Fibroblast of pulmonary artery (primary cell): ENCODE measurements at places on chromosomes 5 and 9.

DNA sequence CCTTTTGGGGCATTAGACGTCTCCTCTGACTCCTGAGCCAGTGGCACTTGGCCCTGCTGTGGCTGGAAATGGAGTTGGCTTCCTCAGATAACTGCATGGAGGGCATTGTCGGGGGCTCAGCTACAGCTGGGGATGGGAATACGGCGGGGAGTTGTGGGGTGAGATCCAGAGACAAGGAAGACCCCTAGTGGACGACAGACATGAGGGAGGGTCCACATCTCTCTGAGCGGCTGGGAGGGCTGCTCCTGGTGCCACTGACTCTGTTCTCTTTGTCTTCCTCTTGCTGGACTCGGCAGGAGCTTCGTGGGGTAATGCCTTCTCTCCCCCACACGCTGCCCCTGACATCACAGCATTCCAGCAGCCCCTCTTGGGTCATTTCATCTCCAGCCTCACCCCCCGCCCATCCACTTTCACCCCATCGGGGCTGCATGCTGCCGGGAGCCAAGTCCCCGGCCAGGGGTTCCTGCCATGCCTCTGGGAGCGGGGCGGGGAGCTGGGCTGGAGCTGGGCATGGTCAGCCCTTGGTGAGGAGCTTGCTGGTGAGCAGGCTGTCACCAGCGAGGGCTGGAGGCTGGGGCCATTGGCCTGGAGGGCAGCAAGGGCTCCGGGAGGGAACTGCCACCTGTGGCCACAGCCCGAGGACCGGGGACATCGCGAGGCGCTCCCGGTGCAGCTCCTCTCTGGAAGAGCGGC lies 172.3 kb downstream of the CACNA1B start:
- DNase-seq, result no peak

GRCh38 chr5:54539001-54539400 lies 21.4 kb downstream of the SNX18 start:
- DNase-seq, result no peak

- peak; percentile 92 for DNase-seq
Observed at GRCh38 chr9:77848897-77849296, 182.7 kb downstream of the GNAQ start.

GRCh38 chr5:14172149-14172795 lies 29.1 kb downstream of the TRIO start:
- no peak for DNase-seq

- DNase-seq, result no peak
Observed at GRCh38 chr9:116350213-116350612, 196.6 kb downstream of the PAPPA start.

DNA sequence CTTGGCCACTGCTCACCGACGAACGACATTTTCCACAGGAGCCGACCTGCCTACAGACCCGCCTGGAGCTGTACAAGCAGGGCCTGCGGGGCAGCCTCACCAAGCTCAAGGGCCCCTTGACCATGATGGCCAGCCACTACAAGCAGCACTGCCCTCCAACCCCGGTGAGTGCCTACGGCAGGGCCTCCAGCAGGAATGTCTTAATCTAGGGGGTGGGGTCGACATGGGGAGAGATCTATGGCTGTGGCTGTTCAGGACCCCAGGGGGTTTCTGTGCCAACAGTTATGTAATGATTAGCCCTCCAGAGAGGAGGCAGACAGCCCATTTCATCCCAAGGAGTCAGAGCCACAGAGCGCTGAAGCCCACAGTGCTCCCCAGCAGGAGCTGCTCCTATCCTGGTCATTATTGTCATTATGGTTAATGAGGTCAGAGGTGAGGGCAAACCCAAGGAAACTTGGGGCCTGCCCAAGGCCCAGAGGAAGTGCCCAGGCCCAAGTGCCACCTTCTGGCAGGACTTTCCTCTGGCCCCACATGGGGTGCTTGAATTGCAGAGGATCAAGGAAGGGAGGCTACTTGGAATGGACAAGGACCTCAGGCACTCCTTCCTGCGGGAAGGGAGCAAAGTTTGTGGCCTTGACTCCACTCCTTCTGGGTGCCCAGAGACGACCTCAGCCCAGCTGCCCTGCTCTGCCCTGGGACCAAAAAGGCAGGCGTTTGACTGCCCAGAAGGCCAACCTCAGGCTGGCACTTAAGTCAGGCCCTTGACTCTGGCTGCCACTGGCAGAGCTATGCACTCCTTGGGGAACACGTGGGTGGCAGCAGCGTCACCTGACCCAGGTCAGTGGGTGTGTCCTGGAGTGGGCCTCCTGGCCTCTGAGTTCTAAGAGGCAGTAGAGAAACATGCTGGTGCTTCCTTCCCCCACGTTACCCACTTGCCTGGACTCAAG lies 1.5 kb downstream of the CSF2 start:
- DNase-seq, result no peak

DNA sequence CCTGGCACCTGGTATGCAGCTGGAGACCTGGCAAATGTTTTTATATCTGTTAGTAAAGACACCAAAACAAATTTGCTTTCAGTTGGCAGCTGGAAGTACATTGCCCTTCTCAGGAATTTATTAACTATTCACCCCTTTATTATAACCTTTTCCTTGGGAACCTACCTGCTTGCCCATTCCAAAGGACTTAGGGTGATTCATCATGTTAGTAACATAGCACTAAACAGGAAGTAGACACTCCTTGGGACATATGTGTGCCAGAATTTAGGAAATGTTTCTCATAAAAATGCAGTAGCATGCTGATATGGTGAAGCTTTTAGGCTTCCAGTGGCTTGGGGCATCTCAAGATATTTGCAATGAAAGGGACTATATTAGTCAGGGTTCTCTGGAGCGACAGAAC lies 184.2 kb downstream of the DMAC1 start:
- no peak for DNase-seq

GRCh38 chr5:126531543-126532120 lies 63.4 kb downstream of the ALDH7A1 start:
- DNase-seq, result peak; percentile 45

GRCh38 chr5:73529081-73529480 lies 30.8 kb downstream of the BTF3 start:
- DNase-seq, result no peak

DNA sequence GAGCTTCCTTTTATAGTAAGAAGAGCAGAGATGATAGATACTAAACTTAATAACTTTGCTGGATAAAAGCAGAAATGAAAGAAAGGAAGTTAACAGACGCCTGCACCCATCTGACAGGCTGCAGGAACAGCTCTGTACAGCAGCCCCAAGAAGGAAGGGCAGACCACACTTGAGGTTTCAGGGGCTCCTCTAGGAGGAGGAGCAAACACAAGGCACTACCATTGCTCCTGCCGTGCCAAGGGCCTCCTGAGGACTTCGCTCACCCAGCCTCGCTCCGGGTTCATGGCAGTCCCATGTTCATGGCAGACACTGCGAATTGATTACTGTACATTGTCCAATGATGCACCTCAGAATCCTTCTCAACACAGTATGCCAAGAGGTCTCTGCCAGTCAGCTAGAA lies 85.1 kb downstream of the AMBP start:
- DNase-seq, result no peak

DNA sequence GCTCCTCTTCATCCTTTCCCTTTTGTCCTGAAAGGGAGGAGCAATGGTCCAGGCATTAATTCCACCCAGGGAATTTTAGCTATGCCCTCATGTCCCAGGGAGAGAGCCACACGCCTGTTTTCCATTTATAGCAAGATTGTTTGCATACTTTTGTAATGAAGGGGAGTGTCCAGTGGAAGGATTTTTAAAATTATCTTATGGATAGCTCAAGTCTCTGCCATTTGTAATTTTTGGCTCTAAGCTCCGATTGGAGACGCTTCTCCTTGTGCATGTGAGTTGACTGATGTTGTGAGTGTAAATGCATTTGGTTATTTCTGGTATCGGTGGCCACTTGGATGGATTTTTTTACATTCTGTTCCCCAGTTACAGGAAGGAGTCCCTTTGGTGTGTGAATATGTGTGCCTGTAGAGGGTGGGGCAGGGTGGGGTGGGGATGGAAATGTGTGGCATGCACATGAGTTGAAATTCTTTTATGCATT lies 7.2 kb upstream of the RPL26L1 start:
- DNase-seq, result no peak

GRCh38 chr5:117255211-117256027 lies 680.8 kb upstream of the SEMA6A start:
- DNase-seq, result peak; percentile 2

GRCh38 chr5:168404365-168404764 lies 81.9 kb upstream of the RARS1 start:
- peak; percentile 84 for DNase-seq

- DNase-seq, result no peak
Observed at GRCh38 chr5:64854855-64855254, 86.1 kb downstream of the CWC27 start.

DNA sequence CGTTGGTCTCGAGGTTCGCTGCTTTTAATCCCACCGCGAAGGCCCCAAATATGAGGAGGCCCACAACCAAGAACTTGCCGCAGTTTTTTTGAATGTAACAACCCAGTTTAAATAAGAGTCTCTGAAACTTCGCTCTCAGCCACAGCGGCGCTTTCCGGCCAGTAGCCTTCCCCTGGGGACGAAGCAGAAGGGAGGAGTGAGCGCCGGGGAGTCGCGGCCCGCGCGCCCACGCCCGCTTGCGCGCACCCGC lies 10.4 kb downstream of the PTCH1 start:
- DNase-seq, result peak; percentile 55

GRCh38 chr9:37301042-37301853 lies 121.2 kb upstream of the GRHPR start:
- no peak for DNase-seq

DNA sequence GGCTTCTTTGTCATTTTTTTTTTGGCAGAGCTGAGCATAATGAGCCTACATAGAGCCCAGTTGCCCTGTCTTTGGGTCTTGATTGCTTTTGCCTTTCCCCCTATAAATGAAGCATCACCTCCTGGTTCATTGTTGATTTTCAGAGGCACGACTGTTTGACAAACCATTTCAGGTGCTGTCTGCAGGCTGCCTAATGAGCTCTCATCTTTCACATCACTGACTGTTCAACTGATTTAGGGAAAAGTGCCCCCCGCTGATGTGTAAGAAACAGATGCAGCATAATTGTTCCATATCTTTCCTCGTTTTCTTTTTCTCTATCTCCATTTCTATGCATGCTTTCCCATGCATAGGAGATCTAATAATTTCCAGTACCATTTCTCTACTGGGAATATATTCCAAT lies 338.6 kb downstream of the TMEM38B start:
- DNase-seq, result no peak

DNA sequence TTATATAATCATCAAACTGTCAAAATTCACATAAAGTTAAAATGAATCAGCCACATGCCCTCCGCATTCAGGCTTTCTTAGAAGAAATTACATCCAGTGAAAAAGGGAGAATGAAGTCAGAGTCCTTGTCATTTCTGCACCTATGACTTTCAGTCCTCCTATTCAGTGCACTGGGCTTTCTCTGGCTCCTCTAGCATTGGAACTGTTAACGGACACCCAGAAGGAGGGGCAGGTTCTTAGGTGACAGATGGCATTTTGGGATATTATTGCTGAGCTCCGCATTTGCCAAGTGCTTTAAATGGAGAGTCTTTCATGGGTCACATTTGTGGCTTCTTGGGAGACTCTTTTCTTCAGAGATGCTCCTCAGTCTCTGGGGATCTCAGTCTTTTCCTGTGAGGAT lies 40.0 kb downstream of the ADAMTS19 start:
- DNase-seq, result no peak

GRCh38 chr5:177393206-177393765 lies 7.2 kb downstream of the PFN3 start:
- DNase-seq, result no peak

- no peak for DNase-seq
Observed at GRCh38 chr5:140953234-140953633, 13.0 kb upstream of the PCDHAC2 start.
